ENCODE measurements at places on chromosomes 11 and 22.

- DNase-seq = no peak
These were observed 16.0 kb upstream of the CAVIN3 start for GRCh38 chr11:6336293-6336692.

GRCh38 chr22:19836512-19836911, 18.2 kb downstream of the GNB1L start:
- DNase-seq = no peak

GRCh38 chr22:45358127-45358526, 48.4 kb downstream of the FAM118A start:
- DNase-seq = no peak

DNA sequence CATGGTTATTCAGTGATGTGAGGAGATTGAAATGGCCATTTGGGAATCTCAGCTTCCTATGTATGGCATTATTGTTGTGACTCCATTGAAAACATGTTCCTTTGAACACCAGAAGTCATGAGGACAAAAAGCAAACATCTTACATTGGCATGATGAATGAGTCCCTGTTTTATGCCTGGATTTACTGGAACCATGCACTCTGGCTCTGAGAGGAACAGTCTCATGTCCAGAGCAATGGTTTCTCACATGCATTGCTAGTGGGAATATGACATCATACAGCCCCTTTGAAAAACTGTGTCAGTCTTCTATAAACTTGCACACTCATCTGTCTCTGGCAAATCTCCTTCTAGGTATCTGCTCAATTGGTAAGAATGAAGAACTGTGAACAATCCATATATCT, 3.4 kb upstream of the KDM4F start:
- DNase-seq = no peak

- no peak for DNase-seq
These were observed 61.1 kb downstream of the SYTL2 start for GRCh38 chr11:85749884-85750283.

DNA sequence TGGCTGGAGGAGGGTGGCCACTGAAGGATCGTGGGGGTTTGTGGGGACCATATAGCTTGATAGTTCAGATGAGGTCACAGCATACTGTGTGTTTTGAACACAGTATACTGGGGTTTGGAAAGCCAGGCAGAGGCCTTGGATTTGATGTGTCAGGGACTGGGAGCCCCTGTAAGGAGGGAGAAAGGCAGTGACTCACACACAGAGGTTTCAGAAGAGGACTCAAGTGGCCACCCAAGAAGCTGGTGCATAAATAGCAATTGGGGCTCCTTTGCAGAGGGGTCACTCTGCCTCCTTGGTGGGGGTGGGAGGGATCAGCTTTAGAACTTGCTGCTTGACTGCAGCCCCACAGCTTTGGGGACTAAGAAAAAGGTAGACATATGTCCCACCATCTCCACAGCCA, 39.3 kb downstream of the SLC5A1 start:
- DNase-seq = no peak

- no peak for DNase-seq
These were observed 19.3 kb upstream of the ST3GAL4 start for GRCh38 chr11:126336138-126336541.

DNA sequence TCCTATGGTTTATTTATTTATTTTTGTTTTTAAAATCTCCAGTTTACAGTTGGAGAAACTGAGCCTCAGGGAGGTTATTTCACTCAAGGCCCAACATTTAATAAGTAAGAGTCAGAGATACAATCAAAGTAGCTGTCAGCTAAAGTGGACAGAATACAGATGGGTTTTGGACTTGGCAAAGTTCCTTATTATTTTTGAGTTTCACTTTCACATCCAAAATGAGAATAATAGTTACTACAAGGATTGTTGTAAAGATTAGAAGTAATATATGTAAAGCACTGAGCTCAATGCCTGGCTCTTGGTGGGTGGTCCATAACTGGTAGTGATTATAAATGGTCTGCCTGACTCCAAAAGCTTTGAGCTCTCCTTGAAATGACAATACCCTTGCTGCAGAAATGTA, 87.5 kb upstream of the SESN3 start:
- no peak for DNase-seq

GRCh38 chr11:33731723-33732531, 4.3 kb downstream of the CD59 start:
- DNase-seq = peak; percentile 30

DNA sequence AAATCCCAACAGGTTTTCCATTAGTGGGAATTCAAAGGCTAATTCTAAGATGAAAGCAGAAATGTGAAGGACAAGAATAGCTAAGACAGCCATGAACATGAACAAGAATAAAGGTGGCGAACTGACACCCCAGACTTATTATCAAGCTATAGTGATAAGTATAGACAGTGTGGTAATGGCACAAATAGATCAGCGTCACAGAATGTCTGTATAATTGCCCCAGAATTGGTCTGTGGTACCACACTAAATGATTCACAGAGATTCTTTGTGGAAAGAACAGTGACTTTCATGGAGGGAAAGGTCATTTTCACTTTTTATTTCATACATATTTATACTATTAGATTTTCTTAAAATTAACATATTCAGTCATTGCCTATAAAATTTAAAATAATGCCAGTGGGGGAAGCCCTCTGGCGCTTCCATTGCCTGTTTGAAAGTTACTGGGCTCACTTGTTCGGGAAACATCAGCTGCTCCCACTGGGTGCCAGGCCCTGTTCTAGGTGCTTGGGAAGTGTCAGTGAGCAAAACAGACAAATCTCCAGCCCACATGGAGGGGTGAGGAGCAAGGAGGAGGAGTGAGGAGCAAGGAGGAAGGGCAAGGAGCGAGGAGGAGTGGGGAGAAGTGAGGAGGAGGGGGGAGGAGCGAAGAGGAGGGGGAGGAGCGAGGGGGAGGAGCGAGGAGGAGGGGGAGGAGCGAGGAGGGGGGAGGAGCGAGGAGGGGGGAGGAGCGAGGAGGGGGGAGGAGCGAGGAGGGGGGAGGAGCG, 11.3 kb upstream of the NLRP6 start:
- no peak for DNase-seq

All from stimulated activated CD4-positive, alpha-beta T cell treated with anti-CD3 and anti-CD28 coated beads, Interleukin-1b, Interleukin-23, amount 100 ng/mL, for 24 hours (primary cell).